ENCODE measurements at places on chromosomes 12 and 14.

GRCh38 chr14:54219261-54220070 lies 177.3 kb upstream of the CDKN3 start:
- no peak for DNase-seq

- DNase-seq, result no peak
These were observed 239.5 kb upstream of the SFSWAP start for GRCh38 chr12:131471271-131471905.

DNA sequence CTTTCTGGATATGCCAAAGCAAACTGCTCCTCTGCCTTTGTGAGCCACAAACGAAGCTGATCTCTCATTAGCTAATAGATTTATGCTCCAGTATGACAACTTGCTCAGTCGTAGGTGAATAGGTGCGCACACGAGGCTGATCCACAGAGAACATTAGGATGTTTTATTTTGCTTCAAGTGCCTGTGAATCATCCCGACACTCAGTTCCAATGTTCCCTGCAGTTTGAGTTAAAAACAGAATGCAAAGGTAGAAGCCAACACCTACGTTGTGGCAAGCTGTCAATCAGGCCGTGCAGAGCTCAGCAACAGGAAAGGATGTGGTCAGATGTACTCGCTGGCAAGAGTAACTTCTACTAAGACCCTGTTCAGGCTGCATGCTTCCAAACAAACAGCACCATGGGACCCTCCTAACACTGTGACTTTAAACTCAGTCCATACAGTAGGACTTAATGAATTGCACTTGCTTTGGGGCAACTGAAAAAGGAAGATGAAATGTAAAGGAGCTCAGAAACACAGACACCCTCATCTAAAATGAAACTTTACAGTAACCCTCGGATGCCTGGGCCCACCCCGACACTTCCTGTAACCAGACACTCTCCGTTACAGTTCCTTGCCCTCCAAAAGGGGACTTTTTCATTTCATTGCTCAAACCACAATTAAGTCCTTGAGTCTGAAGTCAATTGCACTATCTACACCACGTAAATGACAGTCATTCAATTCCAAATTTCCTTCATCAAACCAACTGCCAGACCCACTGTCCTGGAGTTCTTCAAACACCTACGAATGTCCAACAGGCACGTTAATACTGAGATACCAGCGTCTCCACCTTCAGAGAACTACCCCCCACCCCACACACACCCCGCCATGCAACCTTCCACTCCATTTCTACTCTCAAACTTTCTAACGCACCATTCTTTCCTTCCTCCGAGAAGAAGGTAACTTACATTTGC lies 1.6 kb downstream of the CCDC88C start:
- no peak for DNase-seq

- DNase-seq, result no peak
These were observed 3.9 kb upstream of the KRT4 start for GRCh38 chr12:52817699-52818238.

GRCh38 chr12:2940564-2940963 lies 18.6 kb upstream of the TEAD4 start:
- DNase-seq, result no peak

DNA sequence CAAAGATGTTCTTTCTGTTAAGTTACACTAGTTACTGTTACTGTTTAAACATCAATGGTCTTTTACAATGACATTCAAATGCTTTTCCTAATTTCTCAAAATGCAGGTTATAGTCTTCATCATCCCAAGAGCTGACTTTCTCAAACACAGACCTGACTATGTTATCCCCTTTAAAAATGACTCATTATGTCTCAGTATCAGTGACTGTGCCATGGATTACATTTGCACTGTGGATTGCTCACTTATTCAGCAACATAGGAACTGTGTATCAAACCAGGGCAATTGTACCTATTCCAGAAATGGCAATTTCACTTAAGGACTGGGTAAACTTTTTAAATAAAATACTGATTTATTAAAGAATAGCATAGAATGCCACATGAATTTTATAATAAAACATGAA lies 630.2 kb upstream of the NOVA1 start:
- DNase-seq, result no peak

DNA sequence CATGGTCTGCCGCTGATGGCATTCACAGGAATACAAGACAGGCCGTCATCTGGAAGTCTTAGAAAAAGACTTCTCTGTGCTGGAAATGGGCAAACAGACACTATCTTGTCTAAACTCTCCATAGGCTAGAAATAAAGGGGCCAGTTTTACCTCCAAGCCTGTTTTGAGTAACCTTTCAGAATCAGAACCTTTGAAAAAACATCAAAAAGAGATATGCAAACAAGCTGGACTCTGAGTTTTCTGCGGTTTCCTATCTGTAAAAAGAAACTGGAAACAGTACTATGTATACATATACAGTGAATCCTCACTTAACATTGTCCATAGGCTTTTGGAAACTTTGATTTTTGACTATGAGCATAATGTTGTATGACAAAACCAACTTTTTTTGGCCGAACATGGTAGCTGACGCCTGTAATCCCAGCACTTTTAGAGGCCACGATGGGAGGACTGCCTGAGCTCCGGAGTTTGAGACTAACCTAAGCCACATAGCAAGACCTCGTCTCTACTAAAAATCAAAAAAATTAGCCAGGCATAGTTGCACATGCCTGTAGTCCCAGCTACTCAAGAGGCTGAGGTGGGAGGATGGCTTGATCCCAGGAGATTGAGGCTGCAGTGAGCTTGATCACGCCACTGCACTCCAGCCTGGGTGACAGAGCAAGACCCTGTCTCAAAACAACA lies 92.9 kb upstream of the MAX start:
- DNase-seq, result no peak

- peak; percentile 77 for DNase-seq
These were observed 630 bp downstream of the FOS start for GRCh38 chr14:75279153-75279762.

- peak; percentile 46 for DNase-seq
These were observed 1.4 kb upstream of the CCDC85C start for GRCh38 chr14:99605299-99605961.

DNA sequence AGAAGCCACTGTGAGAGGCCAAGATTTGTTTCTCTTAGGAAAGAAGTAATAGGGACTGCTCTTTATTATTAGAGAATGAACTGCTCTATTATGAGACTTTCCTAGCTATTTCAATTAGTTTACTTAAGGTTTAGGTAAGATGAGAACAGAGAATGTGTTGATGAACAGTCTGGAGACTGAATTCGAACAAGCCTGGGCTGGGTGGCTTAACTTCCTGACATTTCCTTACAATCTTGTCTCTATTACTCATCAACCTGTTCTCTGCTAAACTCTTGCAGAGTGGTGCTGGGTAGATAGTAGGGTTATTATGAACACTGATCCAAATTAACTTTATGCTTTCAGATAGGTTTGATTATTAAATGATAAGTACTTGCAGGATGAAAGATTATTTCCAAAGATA lies 31.2 kb downstream of the SLC15A5 start:
- no peak for DNase-seq

GRCh38 chr12:4276524-4277204 lies 3.1 kb downstream of the CCND2 start:
- DNase-seq, result peak; percentile 80

- no peak for DNase-seq
These were observed 156.3 kb downstream of the PTPN11 start for GRCh38 chr12:112574896-112575558.

All from dorsolateral prefrontal cortex (tissue), 122 donors.